ENCODE measurements at places on chromosomes 3 and 15.

DNA sequence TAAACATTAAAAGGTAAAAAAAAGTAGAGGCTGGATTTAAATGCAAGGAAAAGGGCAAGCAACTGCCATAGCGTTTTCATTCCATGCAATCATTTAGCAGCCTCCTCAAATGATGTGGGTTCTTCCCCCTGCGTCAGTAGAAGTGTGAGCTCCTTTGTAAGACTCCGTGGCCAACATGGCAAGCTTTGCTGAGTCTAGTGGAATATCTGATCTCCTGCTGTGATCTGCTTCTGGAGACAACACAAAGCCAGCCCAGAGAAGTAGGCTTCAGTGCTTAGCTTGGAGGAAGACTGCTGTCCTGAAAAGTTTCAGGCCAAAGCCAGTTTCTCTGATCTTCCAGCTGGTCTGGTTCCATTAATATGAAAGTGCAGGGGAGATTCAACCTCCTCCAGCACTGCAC, 70.4 kb downstream of the ARPP21 start:
- DNase-seq = no peak

DNA sequence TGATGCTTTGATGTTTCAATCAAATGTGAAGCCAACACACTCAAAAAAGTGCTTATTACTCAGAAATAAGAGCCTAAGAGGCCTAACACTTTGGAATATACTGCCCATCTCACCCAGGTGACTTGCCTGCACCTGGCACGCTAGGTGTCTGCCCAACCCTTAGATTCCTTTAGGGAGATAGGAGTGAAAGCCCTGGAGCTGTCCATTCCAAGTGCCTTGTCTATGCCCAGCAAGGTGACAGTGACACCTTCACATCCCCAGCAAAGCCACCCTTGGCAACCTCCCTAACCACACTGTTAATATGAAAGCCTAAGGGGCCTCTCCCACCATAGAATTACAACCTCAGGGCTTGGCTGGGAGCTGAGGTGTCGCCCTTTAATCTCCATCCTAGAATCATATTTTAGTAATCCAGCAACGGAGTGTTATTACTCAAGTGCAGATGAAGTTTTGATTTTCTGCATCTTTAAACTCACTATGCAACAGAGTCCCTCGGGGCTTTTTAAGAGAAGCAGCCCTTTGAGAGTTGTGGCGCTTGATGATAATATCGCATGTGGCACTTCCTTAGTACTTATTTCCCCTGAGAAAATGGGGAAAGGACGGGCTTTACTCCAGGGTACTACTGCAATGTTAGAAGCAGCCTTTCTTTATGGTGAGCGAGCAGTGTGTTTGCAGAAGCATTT, 24.8 kb downstream of the ATP10A start:
- no peak for DNase-seq

DNA sequence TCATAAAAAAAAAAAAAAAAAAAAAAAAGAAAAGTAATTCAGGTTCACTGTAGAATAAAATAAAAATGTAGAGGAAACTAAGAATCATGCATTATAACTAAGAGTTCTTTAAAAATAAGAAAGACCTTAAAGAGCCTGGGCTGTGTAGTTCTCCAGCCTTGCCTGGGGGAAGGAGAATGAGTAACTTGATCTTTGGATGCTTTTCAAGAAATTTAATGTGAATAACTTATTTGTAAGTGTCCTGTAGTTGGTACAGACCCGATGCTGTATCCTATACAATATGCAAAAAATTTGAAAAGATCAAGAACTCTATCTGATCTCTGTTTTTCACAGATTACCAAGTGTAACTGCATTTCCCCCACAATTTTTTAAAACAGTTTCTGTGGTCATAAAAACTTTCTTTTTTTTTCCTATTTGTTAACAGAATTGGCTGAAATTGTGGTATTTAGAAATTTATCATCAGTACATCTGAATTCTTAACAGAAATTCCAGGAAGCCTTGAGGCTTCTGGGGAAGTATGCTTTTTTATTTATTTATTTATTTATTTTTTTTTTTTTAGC, 195.3 kb downstream of the THRB start:
- DNase-seq = no peak

- no peak for DNase-seq
Observed at GRCh38 chr3:72058493-72059081, 273.6 kb upstream of the PROK2 start.

GRCh38 chr3:97293596-97294131, 470.9 kb upstream of the ARL6 start:
- no peak for DNase-seq

DNA sequence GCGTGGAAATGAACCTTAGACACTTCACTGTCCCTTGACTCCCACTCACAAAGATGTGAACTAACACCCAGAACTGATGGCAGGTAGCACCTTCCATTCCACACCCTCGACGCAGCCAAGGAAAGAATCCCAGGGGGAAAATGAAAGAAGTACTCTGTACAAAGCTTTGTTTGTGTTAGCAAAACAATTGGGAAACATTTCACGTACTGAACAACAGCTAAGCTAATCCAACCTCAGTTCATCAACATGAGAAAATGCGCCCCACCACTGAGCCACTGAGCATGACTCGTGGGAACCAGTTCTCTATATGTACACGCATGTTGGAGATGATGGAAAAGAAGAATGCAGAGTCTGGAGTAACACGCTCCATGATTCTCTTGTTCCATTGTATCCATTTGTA, 32.0 kb downstream of the CORO2B start:
- DNase-seq = no peak

DNA sequence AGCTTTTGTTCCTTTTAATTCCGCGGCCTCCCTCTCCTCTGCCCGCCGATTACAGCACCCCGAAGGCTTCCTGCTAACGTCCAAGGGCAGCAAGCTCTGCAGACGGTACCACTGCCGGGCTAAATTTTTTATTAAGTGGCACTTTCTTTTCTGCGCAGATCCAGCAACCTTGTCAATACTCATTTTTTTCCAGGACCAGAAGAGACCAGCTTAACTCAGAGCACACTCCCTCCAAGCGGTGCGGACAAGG, 542 bp upstream of the MEIS2 start:
- no peak for DNase-seq

- peak; percentile 53 for DNase-seq
Observed at GRCh38 chr3:153372326-153372725, 210.3 kb downstream of the RAP2B start.

DNA sequence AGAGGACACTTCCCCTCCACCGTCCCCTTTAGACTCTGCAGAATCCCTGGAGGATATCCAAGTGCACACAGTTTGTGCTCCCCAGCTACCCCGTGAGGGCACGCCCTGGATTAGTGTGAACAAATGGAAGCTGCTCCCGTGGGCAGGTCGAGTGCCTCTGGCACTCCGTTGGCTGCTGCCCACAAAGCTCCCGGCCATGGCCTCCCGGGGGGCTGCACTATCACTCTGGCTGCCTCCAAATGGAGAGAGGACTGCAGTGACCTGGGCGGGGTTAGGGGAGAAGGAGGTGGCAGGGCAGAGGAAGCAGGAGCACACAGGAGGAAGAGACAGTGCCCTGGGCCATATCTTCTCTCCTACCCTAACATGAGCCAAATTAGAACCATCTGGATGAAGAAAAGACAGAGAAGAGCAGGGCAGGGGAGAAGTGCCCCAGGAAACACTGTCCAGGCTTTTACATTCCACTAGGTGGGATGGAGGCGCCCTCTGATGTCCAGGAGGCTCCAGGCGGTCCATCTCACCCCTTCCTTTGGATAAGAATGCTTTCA, 29.4 kb upstream of the ACAD9 start:
- no peak for DNase-seq

DNA sequence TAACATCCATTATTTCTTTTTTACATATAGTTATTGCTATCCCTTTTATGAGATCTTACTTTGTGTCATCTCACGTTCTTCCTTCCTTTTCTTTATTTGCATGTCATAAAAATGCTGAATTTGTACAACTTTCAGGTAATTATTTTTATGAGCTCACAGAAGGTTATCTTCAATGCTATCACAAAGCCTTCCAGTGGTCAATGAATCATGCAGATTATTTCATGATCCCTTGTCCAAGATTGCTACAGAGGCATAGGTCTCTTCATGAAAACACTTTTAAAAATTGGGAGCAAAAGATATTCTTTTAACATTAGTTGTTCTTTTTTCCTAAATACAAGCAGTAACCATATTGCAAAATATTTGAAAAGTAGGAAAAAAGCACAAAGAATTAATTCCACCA, 880.1 kb upstream of the NR2F2 start:
- DNase-seq = no peak

DNA sequence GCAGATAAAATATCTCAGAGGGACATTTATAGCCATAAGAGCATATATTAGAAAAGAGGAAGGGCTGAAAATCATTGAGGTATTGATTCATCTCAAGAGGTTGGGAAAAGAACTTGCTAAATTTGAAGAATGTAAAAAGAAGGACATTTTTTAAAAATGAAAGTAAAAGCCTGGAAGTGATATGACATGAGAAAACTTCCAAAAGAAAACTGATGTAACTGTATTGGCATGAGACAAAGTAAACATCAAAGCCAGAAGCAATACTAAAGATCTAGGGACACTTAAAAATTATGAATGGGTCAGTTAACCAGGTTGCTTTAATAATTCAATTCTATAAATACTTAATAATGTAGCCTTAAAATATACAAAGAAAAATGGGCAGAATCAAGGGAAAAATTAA, 31.9 kb downstream of the CEP63 start:
- DNase-seq = peak; percentile 62

DNA sequence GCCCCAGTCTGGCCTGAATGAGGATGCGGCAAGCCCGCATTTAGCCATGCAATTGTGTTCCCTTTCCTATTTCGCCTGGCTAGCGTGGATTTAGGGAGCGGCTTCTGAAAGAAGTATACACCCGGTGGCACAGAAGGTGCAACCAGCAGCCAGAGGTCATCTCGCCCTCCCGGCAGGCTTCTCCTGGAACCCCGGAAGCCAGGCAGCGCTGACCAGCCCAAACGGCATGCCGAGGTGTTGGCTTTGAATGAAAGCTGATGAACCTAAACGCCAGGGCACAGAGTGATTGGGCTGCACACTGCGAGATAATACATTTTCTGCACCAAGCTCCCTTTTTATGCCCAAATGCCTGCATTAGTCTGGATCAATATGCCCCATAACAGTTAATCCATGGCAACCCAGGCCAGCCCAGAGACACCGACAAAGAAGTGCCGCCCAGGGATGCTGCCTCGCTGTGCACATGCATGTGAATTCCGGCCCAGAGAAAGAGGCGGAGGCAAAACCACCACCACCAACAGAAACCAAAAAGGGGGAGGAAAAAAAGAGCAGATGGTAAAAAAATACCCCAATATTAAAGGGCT, 1.4 kb downstream of the SRGAP3 start:
- DNase-seq = no peak

- DNase-seq = no peak
Observed at GRCh38 chr3:53080612-53081205, 34.8 kb upstream of the SFMBT1 start.

DNA sequence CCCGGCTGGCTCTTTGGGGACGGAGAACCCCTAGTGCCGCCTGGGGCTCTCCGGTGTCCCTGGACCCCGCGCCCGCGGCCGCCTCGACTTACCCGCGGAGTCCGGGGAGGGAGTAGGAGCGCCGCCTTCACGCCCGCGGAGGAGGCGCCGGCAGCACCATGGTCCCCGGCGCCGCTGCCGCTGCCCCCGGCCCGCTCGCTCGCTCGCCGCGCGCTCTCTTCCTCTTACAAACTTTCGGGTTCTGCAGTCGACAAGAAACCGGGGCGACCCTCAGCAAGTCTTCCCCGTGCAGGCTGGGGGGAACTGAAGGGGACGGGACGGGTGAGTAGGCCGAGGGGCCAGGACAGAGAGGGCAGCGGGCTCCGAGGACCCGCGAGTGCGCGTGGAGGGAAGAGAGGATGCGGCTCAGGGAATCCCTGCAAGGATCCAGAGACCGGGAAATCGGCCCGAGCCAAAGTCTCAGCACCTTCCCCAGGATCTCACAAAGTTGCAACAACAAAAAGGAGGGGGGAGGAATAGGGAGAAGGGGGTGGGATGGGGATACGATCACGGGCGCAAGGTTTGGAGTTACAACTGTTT, 2.0 kb downstream of the FOXP1 start:
- no peak for DNase-seq

DNA sequence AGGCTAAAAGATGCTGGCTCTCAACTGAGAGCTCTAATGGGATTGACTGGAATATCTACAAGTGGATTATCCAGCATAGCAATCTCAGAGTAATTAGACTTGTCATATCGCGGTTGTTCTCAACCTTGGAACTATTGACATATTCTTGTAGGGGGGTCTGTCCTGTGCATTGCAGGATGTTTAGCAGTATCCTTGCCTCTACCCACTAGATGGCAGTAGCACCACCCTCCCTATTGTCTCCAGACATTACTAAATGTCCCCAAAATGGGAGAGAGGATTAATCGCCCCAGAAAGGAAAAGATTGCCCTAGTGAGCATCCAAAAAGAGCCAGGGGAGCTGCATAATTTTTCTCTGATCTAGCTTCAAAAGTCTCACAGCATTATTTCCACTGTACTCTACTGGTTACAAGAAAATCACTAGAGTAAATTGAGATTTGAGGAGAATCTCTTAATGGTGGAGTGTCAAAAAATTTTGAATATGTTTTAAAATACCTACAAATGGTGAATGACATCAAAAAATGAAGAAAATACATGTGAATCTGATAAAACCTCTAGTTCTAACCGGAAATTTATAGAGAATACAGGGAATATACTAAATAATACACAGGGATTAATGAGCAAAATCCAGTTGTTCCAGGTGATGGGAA, 388.2 kb upstream of the AGTR1 start:
- DNase-seq = peak; percentile 51

GRCh38 chr3:67650084-67650483, 4.3 kb downstream of the SUCLG2 start:
- DNase-seq = no peak

GRCh38 chr3:123319760-123320159, 118.0 kb downstream of the SEC22A start:
- DNase-seq = no peak

- DNase-seq = no peak
Observed at GRCh38 chr15:31528846-31529245, 202.2 kb downstream of the KLF13 start.

- no peak for DNase-seq
Observed at GRCh38 chr3:160125258-160125657, 100.0 kb upstream of the C3orf80 start.

GRCh38 chr3:66898155-66898554, 100.0 kb upstream of the KBTBD8 start:
- DNase-seq = no peak

GRCh38 chr15:90820481-90820880, 47.9 kb upstream of the FURIN start:
- no peak for DNase-seq

All from IMR-90 (cell line).